ENCODE measurements at places on chromosomes 2 and 18.

GRCh38 chr2:88198308-88198707 lies 28.2 kb downstream of the THNSL2 start:
- no peak for DNase-seq

- no peak for DNase-seq
Observed at GRCh38 chr2:176128982-176129796, at the start of gene HOXD8. HOXD8 (plus strand) TSS chr2:176129705; CDS start chr2:176130367, 662 bp downstream.

DNA sequence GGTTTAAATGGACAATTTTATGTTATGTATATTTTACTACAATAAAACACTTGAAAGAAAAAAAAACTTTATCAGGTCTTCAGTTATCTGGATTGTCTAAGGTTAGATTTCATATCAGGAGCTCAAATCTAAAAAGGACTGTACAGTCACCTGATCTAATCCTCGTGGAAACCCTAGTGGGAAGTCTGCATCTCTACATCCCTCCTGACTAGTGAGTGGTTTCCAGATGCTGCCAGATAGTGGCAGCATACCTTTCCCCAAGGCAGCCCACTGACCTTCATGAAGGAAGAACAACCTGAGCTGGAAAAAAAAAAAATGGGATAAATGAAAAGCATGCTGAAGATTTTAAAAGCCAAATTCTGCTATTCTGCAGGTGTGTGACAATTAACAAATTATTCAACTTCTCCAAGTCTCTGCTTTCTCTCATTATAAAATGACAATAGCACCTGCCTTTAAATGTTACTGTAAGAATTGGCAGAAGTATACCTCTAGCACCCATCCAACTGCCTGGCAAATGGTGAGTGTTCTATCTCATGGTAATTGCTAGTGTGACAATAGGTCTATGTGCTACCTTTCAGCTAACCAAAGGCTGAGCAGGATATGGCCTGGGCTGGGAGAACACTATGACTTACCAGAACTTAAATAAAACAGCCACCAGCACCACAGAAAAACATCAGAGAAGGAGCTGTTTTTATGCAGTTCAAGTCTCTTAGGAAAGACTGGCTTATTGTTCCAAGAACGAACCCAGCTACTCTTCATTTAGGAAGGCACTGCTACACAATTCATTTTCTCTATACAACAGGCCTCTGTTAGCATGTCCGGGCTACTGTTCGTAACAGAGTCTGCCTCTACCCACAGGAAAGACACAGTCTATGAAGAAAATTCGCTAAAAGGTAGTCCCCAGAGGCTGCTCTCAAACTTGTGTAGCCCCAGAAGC lies 8.6 kb downstream of the CLASP1 start:
- DNase-seq = no peak

GRCh38 chr2:176380341-176380740 lies 111.1 kb downstream of the MTX2 start:
- no peak for DNase-seq

DNA sequence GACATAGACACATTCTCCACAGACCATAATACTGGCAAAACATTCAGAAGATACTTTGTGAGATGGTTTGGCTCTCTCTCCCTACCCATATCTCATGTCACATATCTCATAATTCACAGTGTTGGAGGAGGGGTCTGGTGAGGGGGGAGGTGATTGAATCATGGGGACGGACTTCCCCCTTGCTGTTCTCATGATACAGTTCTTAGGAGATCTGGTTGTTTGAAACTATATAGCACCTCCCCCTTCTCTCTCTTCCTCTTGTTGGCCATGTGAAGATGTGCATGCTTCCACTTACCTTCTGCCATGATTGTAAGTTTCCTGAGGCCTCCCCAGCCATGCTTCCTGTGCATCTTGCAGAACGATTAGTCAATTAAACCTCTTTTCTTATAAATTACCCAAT lies 61.1 kb downstream of the HK2 start:
- DNase-seq = no peak

DNA sequence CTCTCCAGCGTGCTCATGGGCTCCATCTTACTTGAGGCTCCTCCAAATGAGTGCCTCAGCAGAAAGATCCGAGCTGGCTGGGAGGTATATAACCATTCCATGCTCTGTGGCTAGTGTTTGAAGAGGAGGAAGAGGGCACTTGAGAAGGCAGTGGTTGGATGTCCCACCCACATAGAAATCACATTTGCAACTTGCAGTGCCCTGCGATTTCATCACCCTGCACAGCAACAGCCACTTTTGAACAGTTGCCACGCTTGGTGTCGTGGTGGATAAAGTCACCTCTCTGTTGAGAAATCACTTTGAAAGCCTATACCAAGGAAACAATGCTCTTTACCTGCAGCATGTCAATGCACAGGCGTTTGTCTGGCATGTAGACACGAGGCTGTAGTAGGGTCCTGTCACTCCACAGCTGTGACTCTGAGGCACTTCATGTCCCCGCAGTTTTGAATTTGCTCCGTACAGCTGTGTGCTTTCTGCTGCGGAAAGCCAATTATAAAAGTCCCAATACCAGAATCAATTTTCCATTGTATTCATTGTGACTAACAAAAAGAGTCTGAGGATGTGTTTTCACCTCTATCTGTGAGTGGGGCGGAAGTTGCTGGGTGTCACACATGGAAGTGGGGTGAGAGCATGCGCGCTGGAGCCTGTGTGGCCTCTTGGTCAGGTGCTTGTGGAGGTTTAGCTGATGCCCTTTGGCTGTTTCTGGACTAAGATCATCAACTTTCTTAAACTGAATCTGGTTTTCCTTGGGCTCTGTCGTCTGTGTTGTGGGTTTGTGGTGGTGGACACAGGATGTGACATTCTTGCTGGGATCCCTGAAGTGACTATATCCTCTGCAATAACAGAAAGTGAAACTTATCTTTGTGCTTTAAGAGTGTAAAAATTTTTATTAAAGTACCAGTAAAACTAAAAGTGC lies 2.8 kb downstream of the CNDP2 start:
- DNase-seq = peak; percentile 91
